ENCODE measurements at places on chromosomes 16 and 17.
A peak's percentile ranks its signal among the peaks of the same experiment; 100 is the strongest.

DNA sequence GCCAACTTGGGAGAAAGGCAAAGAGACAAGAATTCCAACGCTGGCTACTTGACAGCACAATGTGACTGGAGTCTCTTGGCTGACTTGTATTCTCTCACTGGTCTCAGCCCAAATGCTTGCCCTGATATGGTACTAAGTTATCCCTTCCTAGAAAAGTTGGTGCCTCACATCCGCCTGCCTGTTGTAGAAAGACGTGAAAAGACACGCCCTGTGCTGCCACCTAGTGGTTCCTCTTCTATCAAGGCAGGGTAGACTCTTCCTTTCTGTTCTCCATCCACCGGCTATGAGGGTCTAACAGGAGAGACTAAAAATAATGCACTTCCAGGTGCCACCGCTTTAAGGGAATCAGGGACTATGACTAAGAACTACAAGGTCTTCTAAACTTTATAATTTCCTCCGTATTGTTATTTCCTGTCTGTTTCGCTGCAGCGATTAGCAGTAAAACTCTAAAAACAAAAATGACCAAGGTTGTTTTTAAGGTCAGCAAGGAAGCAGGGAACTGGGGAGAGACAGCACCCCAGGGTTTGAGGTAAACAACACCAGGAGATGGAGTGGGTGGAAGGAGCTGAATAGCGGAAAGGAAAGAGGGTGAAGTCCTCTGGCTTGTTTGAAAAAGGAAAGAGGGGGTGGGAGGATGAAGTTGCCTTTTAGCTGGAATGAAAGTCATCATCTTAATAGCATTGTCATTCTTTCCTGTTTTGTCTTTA, 109.5 kb downstream of the YPEL2 start:
- peak; percentile 61 for DNase-seq

DNA sequence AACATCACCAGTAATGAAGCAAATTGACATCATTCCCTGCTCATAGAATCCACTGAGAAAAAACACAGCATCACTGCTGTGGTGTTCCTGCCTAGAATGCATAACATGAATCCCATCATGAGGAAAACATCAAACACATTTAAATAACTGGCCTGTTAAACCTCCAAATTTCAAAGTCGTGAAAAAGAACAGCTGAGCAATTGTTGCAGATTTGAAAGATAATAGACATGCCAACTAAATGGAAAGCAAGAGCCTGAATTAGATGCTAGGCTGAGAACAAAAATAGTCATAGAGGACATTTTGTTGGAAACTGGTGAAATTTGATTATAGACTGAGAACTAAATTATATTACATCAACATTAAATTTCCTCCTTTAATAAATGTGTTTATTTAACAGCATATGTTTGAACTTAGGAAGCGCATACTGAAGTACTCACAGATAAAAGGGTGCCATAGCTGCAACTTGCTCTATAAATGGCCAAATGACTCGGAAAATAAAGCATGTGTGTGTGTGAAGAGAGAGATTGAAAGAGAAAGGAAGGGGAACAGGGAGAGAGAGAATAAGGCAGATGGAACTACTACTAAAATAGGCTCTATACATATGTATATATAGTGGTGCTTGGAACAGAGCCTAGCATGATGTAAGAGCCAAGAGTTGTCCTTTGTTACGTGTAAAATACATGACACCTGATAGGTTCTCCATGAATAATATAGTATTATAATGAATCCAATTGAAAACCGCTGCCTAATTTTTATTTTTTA, 305.0 kb upstream of the MON1B start:
- no peak for DNase-seq

- DNase-seq = no peak
Measured at GRCh38 chr17:50588391-50589049, 28.0 kb downstream of the CACNA1G start.

GRCh38 chr16:13313351-13313750, 412.0 kb downstream of the SHISA9 start:
- DNase-seq = no peak

DNA sequence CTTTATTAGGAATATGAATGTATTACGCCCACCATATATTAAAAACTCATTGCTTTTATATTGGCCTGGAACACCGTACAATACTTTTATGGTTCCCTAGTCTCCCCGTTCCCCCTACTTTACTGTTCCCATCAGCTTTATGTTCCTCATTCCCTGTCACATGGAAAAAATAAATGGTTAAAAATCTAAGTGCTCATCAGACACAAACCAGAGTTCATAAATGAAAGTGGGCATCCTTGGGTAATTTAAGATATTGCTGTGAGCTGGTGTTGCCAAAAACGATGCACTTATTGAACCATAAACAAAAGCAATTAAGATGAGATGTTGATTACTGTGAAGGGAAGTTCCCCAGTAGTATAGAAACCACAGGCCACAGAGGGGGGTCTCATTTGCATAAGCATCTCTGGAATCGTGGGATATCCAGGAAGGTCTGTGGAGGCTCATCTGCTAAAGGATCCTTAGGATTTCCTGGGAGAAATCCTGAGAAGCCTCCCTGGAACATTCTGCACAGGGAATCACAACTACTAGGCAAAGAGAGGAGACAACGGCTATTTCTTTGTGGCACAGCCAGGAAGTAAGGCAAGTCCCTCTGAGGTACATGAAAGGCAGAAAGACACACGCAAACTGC, 591.4 kb upstream of the CDH11 start:
- no peak for DNase-seq

- DNase-seq = no peak
Measured at GRCh38 chr17:69358688-69359596, 32.0 kb upstream of the ABCA5 start.

DNA sequence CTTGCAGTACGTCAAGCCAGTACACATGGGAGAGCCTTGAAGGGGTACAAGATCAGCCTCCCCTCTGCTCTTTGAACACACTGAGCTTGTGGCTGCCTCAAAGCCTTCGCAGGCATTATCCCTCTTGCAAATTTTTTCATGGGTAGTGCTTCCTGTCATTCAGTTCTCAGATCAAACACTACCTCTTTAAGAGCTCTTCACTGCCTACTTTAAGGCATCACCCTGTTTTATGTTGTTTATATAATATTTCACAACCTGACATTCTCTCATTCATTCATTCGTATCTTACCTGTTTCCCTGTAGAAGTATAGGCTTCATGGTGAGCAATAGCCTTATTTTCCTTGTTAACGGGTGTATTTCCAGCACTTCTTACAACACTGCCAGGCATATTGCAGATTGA, 269.1 kb downstream of the CDH13 start:
- no peak for DNase-seq

DNA sequence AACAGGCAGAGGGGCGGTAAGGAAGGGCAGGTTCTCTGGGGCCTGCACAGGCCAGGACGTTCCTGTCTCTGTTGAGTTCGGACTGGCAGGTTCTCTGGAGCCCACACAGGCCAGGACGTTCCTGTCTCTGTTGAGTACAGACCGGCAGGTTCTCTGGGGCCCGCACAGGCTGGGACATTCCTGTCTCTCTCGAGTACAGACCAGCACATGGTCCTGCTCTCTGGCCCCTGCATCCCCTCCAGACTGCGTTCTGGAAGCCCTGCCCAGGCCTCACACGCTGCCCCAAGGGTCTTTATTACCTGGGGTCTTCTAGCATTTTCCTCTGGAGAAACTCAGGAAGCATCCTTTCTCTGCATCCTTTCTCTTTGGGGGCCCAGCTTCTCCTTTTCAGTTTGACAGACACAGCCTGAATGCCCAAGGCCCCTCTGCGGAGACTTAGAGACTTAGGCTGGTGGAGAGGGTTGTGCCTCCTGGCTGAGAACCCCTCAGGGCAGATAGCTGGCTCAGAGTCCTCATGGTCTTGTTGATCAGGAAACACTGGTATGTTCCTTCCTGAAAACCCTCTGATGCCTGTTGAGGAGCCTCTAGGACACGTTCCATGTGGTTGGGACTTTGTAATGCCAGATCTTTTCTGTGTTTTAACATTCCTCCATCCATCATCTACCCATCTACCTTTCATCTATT, 18.0 kb upstream of the GSE1 start:
- no peak for DNase-seq

DNA sequence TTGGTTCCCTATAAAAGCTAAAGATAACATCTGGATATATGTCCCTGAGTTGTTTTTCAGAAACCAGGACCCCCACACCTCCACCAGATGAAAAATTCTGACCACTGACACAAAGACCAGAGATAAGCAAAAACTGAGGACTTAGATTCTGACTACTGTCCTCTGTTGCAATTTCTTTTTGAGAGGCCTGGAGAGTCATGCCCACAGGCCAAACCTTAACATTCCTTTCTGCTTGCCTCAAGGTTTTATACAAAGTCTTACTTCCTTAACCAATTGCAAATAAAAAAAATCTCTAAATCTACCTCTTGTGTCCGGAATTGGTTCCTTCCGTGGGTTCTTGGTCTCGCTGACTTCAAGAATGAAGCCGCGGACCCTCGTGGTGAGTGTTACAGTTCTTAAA, 228.5 kb downstream of the ABCC12 start:
- DNase-seq = no peak

- DNase-seq = peak; percentile 53
Measured at GRCh38 chr16:90008708-90009145, 10.5 kb downstream of the DBNDD1 start.

GRCh38 chr17:59466946-59467801, 98.2 kb upstream of the DHX40 start:
- no peak for DNase-seq

GRCh38 chr17:3033741-3034577, 29.4 kb downstream of the OR1D5 start:
- DNase-seq = no peak
